ENCODE measurements at places on chromosomes 3 and 15. TPM values are rescaled to one million over a fixed set of nuclear protein-coding genes. Genes with fewer than 3 reads are reported as not detected.

The SLC51B gene
- not detected for total RNA-seq

The KLHL40 gene
- under 0.01 TPM for total RNA-seq

The CHRFAM7A gene
- total RNA-seq, result 10.2 TPM

The IGF1R gene
- 81.9 TPM for total RNA-seq

The TMEM207 gene
- not detected for total RNA-seq

The FGF7 gene
- under 0.01 TPM for total RNA-seq

- no peak for DNase-seq
Measured at GRCh38 chr3:168061332-168061996, 34.3 kb downstream of the GOLIM4 start.

DNA sequence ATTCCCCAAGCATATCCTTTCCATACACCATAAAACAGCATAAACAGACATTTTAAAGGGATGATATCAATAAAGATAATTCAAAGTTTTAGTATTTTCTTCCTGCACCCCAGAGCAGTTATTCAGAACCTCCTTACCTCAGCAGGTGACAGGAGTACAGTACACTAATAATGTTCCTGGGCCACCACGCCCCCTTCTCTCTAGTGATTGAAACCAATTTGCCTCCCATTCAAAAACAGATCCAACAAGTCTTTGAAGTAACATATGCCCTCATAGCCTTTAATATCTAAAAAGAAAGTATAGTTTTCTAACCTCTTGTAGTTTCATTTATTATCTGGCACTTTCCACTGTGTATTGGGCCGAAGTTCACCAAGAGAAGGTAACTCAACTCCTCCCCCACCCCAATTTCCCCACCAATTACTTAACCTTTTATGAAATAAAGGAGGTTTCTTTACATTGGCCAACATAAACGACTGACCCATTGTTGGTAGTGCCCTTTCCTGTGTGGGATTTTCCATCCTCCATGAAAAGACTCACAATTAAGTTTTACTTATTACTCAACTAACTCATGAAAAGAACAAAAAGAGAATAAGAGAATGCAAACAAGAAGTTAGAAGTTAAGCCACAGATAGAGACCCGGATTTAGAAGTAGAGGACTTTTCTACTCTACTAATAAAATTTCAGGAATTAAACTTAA, 5.0 kb upstream of the ATP8B4 start:
- DNase-seq, result no peak

DNA sequence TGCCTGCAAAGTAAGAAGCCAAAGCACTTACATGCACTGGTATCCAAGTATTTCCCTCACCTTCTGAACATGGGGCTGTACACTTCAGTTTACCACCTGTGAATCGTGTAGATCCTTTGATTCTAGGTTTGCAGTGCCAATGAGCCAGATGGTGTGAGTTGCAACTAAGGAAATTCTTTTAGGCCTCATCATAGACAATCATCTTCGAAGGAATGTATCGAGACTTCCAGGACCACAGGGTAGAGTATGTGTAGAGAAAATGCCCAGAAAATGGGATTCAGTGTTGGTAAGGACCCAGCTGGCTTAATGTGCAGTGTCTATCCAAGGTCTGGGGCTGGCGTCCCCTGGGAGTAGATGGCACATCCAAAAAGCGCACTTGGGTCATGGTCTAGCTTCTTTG, 323.2 kb upstream of the TPM1 start:
- DNase-seq, result no peak

GRCh38 chr15:85741021-85741421, 53.7 kb downstream of the KLHL25 start:
- no peak for DNase-seq

- peak; percentile 83 for DNase-seq
Measured at GRCh38 chr15:60397772-60398445, at the start of gene ANXA2. ANXA2 (minus strand) TSS chr15:60397986; CDS start chr15:60386075, 11,911 bp downstream.

DNA sequence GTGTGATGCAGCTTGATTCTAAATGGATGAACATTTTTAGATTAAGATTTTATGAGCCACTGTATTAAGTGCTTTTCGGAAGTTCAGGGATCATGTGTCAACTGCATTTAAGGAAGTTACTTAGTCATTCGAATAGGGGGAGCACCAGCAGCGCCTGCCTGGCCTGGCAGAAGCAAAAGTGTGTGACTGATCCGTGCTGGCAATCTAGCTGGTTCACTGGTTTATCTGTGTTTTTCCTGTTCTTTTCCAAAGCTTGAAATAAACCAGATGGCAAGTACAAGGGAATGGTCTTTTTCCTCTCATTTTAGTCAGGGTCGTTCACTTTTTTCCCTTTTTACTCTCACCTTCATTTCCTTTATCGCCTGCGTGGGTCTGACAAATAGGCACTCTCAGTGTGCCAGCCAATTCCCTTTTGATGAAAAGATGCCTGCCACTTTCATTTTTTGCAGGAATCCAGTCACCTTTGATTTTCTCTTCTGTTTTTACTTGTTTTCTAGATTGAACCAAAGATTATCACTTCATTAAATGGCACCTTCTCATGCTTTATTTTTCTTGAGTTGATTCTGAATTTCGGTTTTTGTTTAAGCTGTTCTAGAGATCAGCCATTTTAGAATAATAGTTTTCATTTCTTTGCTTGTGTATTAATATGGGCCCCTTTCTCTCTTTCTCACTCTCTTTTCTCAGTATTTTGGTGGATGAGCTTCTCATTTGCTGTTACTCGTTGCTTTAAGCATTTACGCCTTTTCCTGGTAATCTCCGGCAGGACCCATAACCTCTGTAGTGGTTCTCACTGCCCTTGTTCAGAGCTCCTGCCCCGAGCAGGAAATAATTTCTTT, 2.8 kb downstream of the ABHD2 start:
- peak; percentile 79 for DNase-seq

DNA sequence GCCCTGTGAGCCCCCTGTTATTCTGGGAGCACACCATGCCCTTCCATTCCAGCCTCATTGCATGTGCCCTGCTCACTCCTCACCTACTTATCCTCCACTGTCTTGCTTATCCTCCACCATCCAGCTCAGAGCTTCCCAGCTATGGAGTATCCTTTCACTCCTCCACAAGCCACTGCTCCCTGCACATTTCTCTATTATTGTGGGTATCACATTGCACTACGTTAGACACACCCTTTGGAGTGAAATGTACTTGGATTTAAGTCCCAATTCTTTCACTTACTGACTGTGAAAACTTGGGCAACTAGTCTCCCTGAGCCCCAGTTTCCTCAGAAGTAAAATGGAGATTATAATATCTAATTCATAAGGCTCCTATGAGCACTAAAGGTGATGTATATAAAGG, 4.3 kb downstream of the MASP1 start:
- DNase-seq, result no peak

Data from hematopoietic multipotent progenitor cell (in vitro differentiated cells).